Right cardiac atrium (tissue), 5 donors: ENCODE measurements at places on chromosomes 2 and 18. TPM values are rescaled to one million over a fixed set of nuclear protein-coding genes. Genes with fewer than 3 reads are reported as not detected.

Gene UPP2
- total RNA-seq, result not detected

Gene EGR4
- not detected for total RNA-seq

Gene MOGAT1
- total RNA-seq, result not detected

- DNase-seq, result no peak
These were observed 497.9 kb upstream of the FANCL start for GRCh38 chr2:58739033-58739432.

DNA sequence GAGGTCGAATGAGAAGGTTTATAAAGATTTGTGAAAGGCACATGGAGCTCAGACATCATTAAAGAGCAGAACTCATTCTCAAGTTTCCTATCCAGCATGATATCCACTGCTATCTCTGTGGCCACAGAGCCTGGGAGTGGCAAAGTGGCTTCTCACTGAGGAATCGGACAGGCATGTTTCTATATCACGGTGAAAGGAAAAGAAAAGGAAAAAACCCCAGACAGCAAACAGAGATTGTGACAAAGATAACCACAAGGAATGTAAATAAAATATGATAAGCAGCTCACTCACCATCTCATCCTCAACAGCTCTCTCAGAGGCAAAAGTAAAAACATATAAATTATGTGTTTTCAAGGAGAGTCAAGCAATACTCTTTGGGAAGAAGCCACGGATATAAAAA is 2.5 kb downstream of the PID1 start:
- DNase-seq, result no peak

- DNase-seq, result no peak
These were observed 77.3 kb downstream of the XDH start for GRCh38 chr2:31337197-31337596.

Gene REG3G
- not detected for total RNA-seq

- DNase-seq, result peak; percentile 51
These were observed 24.4 kb downstream of the ZNF892 start for GRCh38 chr2:95231723-95232122.

Gene C18orf54
- 0.53 TPM for total RNA-seq

DNA sequence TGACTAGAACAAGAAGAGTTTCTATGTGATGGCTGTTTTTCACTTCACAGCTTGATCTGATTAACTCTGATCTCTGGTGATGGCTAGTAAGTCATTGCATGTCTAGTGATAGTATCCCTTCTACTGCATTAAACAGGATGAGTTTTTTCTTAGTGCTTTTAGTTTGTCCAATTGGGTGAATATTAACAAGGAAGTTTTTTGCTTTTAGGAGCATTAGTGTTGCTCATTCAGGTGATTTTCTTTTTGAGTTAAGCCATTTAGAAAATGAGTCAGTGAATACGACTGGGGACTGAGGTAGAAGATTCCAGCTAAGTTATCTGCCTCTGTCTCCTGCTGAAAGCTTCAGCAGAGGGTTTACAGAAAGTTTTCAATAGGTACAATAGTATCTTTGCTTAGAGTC is 306.7 kb downstream of the PIK3C3 start:
- DNase-seq, result no peak
